ENCODE measurements at places on chromosomes 2 and 18. TPM values are rescaled to one million over a fixed set of nuclear protein-coding genes. Genes with fewer than 3 reads are reported as not detected.

PCARE gene
- total RNA-seq, result not detected

LIMS3 gene
- 0.24 TPM for total RNA-seq

ZNF385B gene
- total RNA-seq, result not detected

LIMS1 gene
- 34.8 TPM for total RNA-seq

FARP2 gene
- total RNA-seq, result 91.2 TPM

CDK5R2 gene
- not detected for total RNA-seq

INPP5D gene
- 247 TPM for total RNA-seq

CHRND gene
- total RNA-seq, result not detected

GAL3ST2 gene
- not detected for total RNA-seq

RAB6C gene
- not detected for total RNA-seq

RAPH1 gene
- 0.11 TPM for total RNA-seq

LAMA3 gene
- total RNA-seq, result not detected

ZC3H6 gene
- total RNA-seq, result 7.0 TPM

DNA sequence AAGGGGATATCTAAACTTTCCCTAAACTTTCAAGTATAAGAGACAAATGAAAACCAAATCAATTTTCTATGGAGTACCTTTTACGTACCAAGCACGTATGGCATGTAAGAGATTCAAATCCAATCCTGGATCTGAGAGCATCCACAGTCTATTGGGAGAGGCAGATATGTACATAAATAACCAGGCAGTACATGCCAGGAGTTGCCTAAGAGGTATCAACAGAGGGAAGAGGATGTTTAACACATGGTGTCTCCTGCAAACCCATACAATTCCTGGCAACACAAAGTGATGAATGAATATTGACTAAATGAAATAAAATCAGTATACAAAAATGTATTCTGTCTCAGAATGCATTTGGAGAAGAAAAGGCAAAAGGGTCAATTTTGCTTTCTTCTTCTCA lies 116.6 kb downstream of the PIGN start:
- no peak for DNase-seq

DNA sequence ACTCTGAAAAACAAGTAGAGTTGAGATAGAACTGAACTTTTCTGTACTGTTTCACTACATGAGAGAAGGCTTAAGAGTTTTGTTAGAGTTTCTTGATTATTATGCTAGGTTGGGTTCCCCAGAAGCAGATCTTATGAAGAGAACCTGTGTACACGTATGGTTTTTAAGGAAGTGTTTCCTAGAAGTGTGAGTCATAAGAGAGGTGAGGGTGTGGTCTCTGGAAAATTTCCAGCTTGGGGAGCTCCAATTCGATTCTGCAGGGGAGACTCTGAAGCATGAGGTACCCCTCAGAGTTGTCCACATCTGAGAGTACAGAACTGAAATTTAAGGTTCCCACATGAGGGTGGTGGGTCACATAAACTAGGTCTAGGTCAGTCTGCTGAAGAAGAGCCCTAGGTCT lies 83.3 kb upstream of the MAP2 start:
- DNase-seq, result no peak

GRCh38 chr2:3189076-3189591 lies 188.5 kb downstream of the EIPR1 start:
- no peak for DNase-seq

DNA sequence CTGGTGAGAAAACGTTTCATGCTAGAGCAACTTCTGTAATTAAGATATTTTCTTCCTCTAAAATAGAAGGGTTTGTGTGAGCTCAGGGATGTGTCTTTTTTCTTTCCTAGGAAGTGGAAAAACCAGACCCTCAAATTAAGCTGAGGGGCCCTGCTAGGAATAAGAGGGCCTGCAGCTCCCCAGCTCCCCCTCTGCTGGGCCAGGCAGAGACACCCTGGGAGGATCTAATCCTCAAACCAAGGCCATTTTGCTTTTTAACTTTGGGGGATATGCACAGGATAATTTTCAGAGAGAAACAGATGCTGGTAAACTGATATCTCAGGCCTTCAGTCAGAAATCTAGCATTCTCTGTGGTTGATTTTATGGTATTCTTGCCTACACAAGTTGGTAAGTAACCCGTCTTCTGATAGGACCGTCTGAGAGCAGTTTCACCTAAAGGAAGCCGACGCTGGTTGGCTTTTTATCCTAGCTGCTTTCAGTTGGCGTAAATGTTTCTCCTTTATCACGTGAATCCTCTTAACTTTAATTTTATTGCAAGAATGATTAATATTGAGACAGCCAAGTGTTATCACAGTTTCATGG lies 34.8 kb downstream of the SNTG2 start:
- DNase-seq, result no peak

DNA sequence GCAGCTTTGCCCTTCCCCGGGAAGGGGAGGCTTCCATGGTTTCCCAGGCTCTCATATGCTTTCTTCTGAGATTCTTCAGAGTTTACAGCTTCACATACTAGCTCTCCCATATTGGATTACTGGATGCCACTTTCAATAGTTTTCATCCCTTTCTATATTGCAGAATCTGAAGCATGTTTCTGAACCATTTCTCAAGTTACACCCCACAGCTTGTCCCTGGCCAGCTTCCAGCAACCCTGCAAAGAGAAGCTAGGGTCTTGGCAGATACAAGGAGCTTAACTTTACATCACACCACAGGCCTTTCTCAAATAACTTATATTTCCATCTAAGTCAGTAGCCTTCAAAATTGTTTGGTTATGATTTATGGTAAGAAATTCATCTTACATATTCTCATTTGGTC lies 39.6 kb downstream of the LHCGR start:
- DNase-seq, result no peak

DNA sequence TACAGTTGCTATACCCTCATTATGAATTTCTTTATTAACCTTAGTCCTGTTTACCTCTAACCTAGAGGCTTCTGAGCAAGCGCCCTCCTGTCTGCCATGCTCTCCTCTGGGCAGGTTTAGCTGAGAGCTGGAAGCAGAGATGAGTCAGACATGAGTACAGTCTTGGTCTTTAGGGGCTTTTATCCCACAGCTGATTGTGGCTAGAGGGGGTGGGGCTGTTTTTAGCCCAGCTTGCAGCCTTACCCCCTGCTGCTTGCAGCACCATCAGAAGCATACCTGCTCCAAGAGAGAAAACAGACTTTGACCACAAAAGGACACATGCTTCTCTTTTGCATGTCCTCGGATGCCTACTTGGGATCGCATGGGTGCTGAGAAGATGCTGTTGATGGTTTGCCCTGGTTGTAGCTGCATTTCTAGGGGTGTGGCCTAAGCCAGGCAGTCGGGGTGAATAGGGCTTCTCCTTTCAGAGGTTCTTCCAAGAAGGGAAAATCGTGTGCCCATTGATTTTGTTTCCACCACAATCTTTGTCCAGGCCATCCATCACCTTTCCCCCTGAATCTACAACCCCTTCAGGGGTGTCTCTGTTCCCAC lies 115.0 kb upstream of the LGALSL start:
- DNase-seq, result no peak

DNA sequence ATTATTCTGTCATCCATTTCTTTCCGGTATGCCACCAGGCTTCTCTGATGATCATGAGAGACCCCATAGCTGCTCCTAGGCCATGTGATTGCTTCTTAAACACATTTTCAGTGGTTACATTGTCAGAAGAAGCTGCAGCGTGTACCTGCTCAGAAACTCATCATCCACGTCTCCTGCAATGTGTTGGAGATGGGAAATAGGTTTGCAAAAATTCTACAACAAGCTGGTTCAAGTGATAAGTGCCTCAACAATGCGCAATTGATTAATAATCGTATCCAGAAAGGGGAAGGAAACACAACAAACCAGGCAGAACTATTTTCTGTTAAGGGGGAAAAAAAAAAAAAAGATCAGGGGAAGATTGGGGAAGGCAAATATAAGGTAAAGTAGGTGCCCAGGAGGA lies 75.7 kb upstream of the THUMPD2 start:
- no peak for DNase-seq

DNA sequence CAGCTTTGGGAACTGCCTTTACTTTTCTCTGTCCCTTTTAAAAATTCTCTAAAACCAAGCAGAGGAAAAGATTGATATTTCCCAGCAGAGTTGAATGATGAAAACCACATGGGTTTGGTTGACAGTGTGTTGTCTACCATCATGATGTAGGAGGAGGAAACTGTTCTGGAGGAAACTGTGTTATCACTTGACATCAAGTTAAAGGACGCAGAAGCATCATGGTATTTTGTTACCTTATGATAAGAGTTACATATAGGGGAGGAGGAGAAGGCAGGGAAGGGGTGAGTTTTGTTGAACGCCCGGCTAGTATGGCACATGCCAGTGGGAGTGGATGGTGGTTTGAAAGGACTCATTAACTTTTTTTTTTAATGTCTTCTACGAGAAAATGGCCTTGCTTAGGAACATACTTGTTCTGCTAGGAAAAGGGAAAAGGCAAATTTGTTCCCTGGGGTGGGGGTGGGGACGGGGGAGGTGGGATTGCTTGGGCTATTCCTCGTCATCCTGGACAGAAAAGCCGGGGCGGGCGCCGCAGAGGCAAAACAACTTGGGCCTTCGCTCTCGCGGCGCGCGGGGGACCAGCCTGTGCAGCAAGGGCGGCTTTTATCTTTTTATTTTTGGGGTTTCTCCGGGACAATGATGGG lies 766 bp downstream of the TMEM17 start:
- no peak for DNase-seq

DNA sequence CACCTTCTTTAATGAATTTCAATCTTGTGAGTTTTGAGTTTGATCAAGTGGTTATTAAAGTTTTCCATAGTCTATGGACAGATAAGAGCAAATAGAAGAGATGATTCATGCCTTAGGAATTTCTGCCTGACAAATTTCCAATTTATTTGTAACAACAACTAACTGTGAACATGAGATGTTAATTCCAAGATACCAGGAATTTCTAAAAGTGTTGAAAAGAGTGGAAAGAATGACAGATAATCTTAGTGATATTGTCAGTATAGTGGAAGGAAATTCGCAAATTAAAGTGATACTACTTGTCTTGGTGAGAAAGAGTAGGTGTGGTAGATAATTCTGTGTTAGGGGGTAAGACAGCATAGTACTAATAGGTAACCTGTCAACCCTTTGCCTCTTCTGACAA lies 82.4 kb downstream of the AGPS start:
- no peak for DNase-seq

- no peak for DNase-seq
Observed at GRCh38 chr2:31893094-31893493, 117.7 kb downstream of the MEMO1 start.

- no peak for DNase-seq
Observed at GRCh38 chr2:109609352-109610024, 4.3 kb downstream of the SEPTIN10 start.

DNA sequence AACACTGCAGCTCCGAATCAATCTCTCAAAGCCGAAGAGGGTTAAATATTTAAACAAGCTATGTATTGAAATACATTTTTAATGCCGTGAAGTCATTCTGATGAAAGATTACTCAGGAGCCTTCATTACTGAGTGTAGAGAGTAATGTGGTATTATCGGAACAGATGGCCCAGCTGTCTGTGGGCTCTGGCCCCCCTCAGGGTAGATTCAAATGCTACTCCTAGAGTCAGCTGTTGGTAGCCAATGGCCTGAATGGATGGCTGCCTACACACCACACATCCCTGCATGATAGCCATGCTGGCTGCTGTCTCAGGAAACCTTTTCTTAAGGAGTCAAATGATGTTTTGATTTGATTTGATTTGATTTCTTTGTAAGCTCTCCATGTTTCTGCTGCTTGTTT lies 732.3 kb upstream of the CELF4 start:
- no peak for DNase-seq

DNA sequence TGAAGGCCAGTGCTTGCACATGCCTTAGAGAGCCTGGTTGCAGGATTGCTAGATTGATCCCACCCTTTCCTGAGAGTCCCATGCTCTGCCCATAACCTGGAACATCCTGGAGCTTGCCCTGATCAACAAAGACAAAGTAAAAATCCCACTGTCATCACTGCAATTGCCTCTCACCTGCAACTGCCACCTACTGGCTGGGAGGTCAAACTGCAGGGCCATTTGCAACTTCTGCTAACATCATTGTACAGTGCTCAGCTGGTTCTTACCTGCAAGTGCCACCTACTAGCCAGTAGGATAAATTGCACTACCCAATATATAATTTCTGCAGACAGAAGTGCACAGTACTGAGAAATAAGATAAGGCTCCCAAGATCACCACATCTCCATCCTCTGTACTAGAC lies 947.5 kb downstream of the CPS1 start:
- no peak for DNase-seq

Measured in activated B cell treated with CpG ODN at 0.5 μM for 24 hours (primary cell).